ENCODE measurements at places on chromosomes 3 and 15.

DNA sequence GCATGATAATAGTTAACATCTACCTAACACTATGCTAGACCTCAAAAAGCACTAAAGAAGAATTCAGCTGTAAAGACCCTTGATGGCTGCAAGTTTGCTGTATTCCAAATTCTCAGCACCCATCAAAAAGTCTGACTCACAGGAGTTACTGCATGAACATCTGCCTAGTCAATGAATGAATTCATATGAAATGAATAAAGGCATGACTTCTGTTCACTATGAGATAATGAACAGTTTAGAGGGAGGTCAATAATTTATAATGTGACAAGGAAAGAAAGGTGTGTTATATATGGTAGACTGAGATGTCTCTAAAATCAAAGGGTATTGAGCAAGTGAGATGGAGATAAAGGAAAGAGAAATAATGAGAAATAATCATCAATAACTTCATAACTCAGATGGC, 508.2 kb upstream of the TGFBR2 start:
- DNase-seq: no peak

GRCh38 chr3:113560831-113561623, 28.7 kb downstream of the SIDT1 start:
- DNase-seq: no peak

GRCh38 chr15:60722328-60723112, 243.6 kb upstream of the ICE2 start:
- DNase-seq: no peak

DNA sequence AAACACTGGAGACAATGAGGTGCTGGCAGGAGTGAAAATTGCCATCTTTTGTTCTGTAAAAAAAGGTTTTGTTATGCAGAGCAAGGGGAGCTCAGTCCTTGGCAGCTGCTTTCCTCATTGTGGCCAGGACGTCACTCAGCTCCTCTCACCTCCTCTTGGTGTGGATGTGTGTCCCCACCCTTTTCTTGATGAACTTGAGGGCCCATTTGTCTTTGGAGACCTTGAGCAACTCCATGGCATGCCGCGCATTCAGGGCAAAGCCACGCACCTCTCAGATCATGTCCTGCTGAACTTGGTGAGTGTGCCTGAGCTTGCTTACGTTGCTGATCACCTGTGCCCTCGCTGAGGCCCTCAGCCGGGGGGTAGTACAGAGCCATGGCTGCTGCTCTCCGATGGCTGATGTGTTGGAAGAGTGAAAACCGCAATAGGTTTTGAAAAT, 24.5 kb upstream of the BDH1 start:
- DNase-seq: no peak

Measured in stimulated activated CD4-positive, alpha-beta T cell treated with anti-CD3 and anti-CD28 coated beads, Interleukin-4, amount 100 ng/mL, for 1 hour (primary cell).